ENCODE measurements at places on chromosomes 11 and 22.
A peak's percentile ranks its signal among the peaks of the same experiment; 100 is the strongest.

DNA sequence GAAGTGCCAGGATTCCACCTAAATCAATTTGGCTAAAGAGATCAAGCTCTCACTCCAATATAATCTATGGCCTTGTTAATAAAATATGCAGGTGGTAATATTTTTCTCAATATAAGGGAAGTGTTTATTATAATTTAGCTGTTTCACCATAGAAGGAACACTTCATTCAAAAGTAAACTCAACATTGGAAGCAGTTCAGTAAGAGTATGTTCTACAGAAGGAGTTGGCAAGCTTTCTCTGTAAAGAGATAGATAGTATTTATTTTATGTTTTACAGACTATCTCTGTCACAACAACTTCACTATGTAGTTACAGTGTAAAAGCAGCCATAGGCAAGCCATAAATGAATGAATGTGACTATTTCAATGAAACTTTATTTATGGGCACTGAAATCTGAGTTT is 313.6 kb upstream of the ANO3 start:
- H3K4me1 ChIP-seq, result no peaks in the 10 kb centered on the region
- H3K36me3 ChIP-seq, result no peaks in the 10 kb centered on the region
- no peak overlapping the region for H3K27ac ChIP-seq
- H3K27me3 ChIP-seq, result no peaks in the 10 kb centered on the region

DNA sequence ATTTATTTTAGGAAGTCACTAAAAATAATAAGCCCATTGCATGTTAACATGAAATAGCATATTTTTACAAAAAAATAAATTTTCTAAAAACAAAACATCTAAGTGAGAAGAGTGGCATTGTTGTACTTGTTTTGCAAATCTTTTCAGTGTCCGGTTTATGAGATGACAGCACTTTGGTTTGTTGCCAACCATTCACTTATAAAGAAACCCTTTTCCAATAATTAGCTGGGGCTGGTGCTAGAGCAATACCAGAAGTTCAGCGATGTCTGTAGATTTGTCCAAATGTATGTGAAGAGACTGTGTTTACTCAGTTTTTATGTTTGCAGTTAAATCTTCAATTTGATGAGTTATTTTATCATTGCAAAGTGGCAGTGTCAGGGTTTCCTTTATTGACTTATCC is 22.1 kb upstream of the KRTAP5-7 start:
- H3K27ac ChIP-seq, result no peak overlapping the region
- peaks cover 49% of the 10 kb centered on the region for H3K36me3 ChIP-seq
- H3K4me1 ChIP-seq, result no peaks in the 10 kb centered on the region
- H3K4me3 ChIP-seq, result no peak overlapping the region
- H3K27me3 ChIP-seq, result no peaks in the 10 kb centered on the region
- no peak for DNase-seq

GRCh38 chr22:21780259-21780658 is 44.7 kb upstream of the YPEL1 start:
- DNase-seq, result no peak
- H3K27me3 ChIP-seq, result no peaks in the 10 kb centered on the region
- no peak overlapping the region for H3K27ac ChIP-seq
- no peaks in the 10 kb centered on the region for H3K4me1 ChIP-seq
- peaks cover 22% of the 10 kb centered on the region for H3K36me3 ChIP-seq

- no peak overlapping the region for H3K4me3 ChIP-seq
- H3K27me3 ChIP-seq, result no peaks in the 10 kb centered on the region
- no peak for DNase-seq
Measured at GRCh38 chr11:34507610-34508009, 6.0 kb downstream of the ELF5 start.

DNA sequence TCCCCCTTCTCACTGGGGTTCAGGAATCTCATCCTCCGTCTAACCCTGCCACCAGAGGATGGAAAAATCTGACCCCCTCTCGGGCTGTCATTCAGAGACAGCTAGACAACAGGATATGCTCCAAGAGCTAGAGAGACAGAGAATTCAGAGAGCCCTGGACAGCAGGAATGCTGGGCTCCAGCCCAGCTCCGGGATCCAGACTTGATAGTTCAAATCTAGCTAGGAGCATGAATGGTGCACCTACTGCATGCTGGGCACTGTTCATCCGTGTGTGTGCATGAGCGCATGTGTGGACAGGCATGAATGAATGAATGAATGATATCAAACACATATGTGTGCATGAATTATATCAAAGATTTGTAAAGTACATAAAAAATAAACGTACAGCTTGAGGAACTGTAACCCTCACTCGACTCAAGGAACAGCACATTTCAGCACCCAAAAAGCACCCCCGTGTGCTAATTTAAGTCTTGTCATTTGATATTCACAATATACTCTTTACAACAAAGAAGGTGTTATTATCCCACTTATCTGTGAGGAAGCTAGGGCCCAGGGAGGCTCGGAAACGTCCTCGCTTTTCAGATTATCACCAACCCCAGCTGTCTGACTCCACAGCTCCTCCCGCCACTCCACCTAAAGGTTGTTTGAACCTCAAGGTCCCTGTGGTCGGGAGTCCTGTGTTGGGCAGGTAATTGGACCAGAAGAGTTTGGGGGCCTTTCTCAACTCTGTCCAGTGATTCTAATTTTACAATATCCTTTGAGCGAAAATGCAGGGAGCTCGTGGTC is 640 bp upstream of the VSIG10L2 start:
- no peaks in the 10 kb centered on the region for H3K4me1 ChIP-seq
- no peak overlapping the region for H3K4me3 ChIP-seq

DNA sequence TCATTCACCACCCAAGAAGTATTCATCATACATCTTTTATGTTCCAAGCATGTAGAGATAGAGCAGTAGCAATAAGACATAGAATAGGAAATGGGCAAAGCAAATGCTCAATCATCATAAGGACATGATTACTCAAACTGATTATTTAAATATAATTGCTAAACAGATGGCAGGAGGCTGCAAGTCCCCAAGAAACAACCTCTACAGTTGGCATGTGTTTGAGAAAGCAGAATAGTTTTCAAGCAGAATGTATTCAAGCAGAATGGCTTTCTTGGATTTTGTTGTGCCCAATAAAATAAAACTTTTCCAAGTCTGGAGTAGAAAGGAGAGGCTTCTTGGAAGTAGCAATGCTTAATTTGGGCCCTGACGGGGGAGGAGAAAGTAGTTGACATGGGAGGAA is 86.5 kb upstream of the SYN3 start:
- no peaks in the 10 kb centered on the region for H3K36me3 ChIP-seq
- H3K27me3 ChIP-seq, result no peaks in the 10 kb centered on the region
- H3K4me1 ChIP-seq, result no peaks in the 10 kb centered on the region
- H3K4me3 ChIP-seq, result no peak overlapping the region
- no peak overlapping the region for H3K27ac ChIP-seq

DNA sequence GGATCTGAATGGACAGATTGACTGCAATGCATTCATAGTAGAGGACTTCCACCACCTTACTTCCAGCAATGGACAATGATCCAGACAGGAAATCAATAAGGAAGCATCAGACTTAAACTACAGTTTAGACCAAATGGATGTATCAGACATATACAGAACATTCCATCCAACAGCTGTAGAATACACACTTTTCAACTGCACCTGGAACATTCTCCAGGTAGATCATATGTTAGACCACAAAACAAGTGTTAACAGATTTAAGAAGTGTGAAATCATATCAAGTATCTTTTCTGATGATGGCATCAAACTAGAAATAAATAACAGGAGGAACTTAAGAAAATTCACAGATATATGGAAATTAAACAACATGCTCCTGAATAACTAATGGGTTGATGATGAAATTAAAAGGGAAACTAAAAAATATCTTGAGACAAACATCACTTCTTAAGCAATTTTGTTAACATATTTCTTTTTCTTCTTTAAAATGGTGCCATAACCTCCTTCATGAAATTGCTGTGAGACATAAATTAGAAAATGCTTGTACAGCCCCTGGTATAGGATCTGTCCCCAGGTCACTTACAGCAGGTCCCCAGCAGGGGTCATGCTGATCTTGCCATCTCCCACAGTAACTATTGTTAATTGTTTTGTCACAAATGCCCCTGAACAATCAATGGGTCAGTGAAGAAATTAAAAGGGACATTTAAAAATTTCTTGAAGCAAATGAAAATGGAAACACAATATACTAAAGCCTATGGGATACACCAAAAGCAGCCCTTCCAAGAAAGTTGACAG is 100.0 kb upstream of the OR4B1 start:
- H3K27ac ChIP-seq, result no peak overlapping the region
- no peak overlapping the region for H3K4me3 ChIP-seq
- peaks cover 8% of the 10 kb centered on the region for H3K36me3 ChIP-seq
- no peaks in the 10 kb centered on the region for H3K4me1 ChIP-seq
- H3K27me3 ChIP-seq, result no peaks in the 10 kb centered on the region

GRCh38 chr11:64121663-64122410 is 44.1 kb downstream of the MACROD1 start:
- H3K36me3 ChIP-seq, result no peaks in the 10 kb centered on the region
- H3K4me3 ChIP-seq, result no peak overlapping the region
- H3K27me3 ChIP-seq, result no peaks in the 10 kb centered on the region
- no peaks in the 10 kb centered on the region for H3K4me1 ChIP-seq
- DNase-seq, result no peak

- no peaks in the 10 kb centered on the region for H3K27me3 ChIP-seq
- DNase-seq, result no peak
- H3K27ac ChIP-seq, result no peak overlapping the region
- H3K4me3 ChIP-seq, result no peak overlapping the region
- peaks cover 7% of the 10 kb centered on the region for H3K36me3 ChIP-seq
Measured at GRCh38 chr11:11915625-11916024, 73.9 kb downstream of the USP47 start.

GRCh38 chr11:21205205-21205604 is 535.8 kb downstream of the NELL1 start:
- H3K36me3 ChIP-seq, result no peaks in the 10 kb centered on the region
- H3K27me3 ChIP-seq, result no peaks in the 10 kb centered on the region
- DNase-seq, result no peak

DNA sequence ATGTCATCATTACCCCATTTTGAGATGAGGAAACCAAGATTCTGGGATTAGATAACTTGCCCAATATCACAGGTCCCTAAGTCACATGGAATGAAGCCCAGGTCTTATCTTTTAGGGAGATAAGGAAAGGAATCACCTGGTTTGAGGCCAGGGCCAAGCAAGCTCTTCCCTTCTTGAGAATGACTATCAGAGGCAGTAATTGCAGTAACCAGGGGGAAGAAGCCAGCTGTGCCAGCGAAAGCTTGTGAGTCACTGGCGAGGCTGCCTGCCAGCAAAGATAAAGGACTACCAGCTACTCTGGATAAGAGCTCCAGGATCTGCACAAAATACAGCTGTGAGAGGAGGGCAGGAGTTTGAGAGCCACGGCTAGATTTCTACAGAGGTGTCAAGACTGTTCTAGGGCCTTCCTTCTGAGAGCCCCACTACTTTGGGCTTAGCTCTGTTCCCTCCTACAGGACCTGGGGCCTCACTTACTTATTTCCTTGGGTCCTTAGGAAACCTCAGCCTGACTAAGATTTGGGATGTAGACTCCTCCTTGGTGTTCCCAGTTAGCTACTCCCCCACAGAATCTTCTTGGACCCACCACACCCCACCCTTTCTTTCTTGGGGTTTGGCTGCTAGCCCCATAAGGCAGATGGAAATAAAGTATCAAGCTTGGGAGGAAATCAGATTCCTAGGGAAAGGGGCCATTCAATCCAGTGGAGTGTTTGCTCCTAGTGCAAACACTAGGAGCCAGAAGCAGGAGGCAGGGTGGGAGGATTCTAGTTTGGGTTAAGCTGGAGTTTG is 9.7 kb upstream of the CCKBR start:
- H3K27me3 ChIP-seq, result no peaks in the 10 kb centered on the region
- H3K4me1 ChIP-seq, result peaks cover 2% of the 10 kb centered on the region
- H3K27ac ChIP-seq, result peak overlapping the region; percentile 52

- no peaks in the 10 kb centered on the region for H3K36me3 ChIP-seq
- no peaks in the 10 kb centered on the region for H3K4me1 ChIP-seq
- no peaks in the 10 kb centered on the region for H3K27me3 ChIP-seq
- no peak for DNase-seq
- no peak overlapping the region for H3K27ac ChIP-seq
Measured at GRCh38 chr11:114774599-114775361, 96.5 kb downstream of the NXPE2 start.

Measured in ascending aorta (tissue), 2 donors.